ENCODE measurements at places on chromosomes 11 and 22.

- DNase-seq, result no peak
Observed at GRCh38 chr11:87295237-87295636, 257.5 kb downstream of the TMEM135 start.

GRCh38 chr11:8168485-8169257, at the start of gene RIC3:
Gene RIC3, minus strand, starts transcription at chr11:8169025. Its CDS starts 36 bp downstream, at chr11:8168989.
- no peak for DNase-seq

- DNase-seq, result peak; percentile 46
Observed at GRCh38 chr11:8959546-8960166, 4.6 kb downstream of the TMEM9B start.

DNA sequence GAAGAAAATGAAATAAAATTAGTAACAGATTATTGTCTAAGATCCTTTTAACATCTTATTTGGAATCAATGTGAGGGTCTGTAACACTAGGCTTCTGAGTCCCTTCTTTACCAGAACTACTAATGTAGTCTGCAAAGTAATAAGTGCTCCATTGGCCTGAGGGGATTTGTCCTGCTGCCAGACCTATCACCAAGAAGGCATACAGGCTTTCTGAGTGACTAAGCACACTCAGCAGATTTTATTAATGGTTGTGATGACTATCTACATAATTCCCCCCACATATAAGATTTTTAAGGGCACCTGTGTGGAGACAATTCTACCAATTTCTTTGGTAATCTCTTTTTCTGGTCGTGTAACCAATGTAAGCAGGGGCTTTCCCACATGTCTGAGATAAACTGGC, 365.0 kb upstream of the FAT3 start:
- DNase-seq, result no peak

DNA sequence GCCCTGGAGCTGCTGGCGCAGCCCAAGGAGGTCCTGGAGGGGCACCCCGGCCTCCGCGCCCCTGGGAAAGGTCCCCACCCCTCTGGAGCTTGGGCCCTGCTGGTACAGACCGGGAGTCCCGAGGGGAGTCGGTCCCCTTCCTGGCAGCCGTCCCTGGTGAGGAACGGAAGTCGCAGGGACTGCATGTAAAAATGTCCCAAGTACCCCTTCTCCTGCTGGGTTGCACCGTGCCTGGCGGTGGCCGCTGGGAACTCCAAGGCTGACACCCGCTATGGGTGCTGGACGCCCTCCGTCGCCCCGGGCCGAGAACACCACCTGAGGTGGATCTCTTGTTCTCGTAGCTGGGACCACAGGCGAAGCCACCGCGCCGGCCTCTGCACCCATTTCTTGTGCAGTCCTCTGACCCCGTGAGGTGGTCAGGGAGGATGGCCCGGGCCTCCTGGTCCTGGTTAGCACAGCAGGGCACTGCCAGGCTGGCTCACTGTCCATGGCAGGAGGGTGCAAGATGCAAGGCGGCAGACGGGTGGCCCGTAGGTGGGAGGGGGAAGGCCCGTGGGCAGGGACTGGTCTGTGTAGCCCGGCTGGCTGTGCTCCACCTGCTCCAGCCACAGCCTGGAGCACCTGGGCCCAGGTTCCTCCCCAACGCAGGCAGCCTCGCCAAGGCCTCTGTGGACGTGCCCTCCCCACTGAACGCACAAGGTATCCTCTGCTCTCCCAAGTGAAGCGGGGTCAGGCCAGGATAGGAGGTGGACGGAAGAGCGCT, 165.2 kb downstream of the IGLL1 start:
- DNase-seq, result no peak
